ENCODE measurements at places on chromosomes 4 and X.

DNA sequence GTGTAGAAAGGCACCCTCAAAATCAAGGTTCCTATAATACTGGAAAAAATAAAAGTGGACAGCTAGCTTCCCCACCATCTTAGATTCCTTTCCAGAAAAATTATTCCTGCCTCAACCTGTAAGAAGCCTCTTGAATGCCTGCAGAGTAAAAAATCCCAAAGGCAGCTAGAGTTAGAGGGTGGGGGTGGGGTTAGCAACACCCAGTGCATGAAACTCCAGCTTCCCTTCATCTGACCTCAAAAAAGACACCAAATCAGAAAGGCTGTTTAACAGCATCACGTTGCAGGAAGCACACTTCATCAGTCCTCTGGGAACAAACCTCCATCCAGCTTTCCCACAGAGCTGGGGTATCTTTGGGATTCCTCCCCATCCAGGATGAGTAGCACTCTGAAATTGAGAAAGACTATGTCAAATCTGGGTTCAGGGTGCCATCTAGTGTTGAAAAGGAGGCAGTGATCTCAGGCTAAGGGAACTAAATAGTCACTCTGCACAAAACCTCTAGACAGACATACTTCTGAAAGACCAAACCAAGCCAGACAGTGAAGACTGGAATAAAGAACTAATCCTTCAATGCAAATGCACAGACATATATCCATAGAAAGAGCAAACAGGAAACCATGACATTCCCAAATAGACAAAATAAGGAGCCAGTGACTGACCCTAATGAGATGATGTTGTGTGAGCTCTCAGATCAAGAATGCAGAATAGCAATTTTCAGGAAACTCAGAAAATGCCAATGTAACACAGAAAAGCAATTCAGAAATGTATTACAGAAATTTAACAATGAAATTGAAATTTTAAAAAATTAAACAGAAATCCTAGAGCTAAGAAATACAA lies 97.9 kb downstream of the ARHGEF9 start:
- DNase-seq, result peak; percentile 3

- DNase-seq, result no peak
These were observed 37.4 kb downstream of the FAM241A start for GRCh38 chr4:112182604-112183003.

DNA sequence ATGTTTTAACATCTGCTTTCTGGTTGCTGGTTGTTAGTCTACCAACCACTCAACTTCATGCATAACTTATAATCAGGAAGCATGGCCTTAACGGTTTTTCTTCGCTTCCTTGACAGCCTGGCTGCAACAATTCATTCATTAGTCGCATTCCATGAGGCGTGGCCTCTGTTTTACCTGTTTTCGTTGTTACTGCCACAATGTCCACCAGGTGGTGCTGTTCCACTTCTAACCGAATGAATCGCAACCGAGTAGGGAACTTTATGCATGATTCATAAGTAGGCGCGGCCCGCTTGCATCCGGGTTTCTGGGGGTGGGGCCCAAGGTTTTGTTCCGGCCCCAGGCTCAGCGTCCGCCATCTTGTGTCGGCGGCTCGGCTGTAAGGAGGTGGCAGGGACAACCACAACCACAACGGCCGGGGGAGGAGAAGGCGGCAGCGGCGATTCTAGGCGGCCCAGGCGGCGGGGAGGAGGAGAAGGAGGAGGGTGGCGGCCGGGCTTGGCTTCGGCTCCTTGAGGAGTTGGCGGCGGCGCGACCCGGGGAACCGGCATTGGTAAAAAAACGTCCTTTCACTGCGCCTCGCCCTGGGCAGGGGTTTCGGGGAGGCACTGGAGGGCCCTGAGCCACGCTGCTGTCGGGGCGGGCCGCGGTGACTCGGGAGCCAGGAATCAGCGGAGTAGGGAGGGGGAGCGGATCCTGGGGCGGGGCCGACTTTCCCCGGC lies at the start of gene UBA1:
UBA1 (plus strand) TSS at position 355 of the 719 bp plus-strand sequence. CDS start 4,974 bp downstream, outside the sequence.
- DNase-seq, result peak; percentile 93

DNA sequence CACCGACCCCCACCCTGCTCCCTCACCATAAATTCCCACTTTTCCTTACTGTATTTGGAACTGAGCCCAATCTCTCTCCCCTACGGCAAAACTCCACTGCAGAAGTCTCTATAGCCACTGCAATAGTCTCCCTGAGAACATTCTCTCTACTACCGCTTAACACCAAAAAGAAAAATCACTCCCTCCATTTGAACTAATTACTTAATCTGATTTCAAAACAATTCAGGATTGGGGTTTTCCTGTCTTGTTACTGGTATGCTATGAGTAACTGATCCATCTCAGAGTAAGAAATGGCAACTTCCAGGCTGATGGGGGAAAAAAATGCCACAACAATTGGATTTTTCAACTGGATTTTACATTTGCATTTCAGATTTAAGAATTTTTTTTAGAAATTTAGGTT lies 5.8 kb downstream of the PAPSS1 start:
- DNase-seq, result no peak

- no peak for DNase-seq
These were observed 5.2 kb downstream of the HSD17B13 start for GRCh38 chr4:87317527-87317926.

DNA sequence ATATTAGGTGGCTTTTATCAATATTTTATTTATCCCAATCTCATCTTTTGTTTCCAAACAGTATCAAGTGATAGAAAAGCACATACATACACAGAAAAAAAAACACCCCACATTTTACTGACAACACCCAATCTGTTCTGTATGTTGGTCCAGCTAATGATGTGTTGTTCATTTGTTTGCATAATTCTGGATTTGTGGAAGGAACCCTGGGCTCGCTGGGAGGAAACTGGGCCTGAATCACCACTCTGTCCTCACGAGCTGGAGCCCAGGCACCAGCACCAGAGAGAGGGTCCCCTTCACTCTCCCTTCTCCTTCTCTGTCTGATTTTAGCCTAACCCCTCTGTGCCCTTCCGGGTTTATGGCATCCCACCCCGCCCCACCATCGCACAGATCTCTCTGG lies 79.8 kb downstream of the PSAPL1 start:
- no peak for DNase-seq

GRCh38 chr4:185165605-185166063 lies 22.6 kb downstream of the SLC25A4 start:
- no peak for DNase-seq

All from activated CD4-positive, alpha-beta T cell treated with anti-CD3 and anti-CD28 coated beads for 48 hours (primary cell).